ENCODE measurements at places on chromosomes 2 and 18.

DNA sequence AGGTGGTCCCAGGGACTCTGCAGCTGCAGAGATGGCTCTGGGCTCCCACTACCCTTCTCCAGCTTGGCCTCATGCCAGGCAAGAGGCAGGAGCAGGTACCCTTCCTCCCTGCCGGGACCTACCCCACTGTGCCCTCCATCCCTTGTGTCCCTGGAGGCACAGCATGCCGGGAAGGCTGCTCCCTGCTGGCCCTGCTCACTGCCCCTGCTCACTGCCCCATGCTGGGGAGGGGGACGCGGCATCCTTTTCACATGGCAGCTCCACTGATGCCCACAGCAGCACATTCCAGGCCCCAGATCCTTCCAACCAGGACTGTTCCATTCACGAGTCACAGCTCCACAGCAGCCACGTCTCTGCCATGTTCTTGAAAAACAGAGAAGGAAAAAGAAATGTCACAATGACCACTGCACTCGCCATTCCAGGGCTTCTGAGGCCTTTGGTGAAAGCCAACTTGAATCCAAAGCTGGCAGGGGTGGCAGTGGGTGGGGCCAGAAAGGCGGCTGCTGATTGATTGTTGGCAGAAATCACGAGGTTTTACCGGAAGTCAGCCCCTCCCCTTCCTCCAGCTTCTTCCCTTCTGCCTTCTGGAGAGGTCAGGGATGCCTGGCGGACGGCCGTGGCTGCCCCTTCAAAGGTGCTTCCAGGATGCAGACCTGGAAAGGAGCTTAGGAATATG is 268.0 kb downstream of the CYP26B1 start:
- DNase-seq, result no peak

- DNase-seq, result no peak
Observed at GRCh38 chr2:98382739-98383138, 36.5 kb downstream of the CNGA3 start.

DNA sequence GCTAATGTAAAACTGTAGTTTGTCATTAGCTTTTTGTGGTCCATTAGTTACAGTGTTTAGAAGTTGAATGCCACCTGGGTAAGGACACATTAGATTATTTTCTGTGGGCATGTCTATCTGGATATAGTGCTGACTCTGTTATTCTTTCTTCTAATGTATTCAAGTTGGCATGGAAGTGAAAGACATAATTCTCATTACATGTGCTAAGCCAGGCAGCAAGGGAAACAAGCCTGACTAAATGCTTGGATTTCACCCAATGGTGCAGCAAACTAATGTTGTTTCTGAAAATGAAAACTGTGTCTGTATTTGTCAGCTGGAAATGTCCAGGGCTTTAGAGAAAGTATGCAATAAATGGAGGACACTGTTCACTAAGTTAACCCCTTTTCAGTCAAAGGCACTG is 100.7 kb downstream of the NUP35 start:
- no peak for DNase-seq

DNA sequence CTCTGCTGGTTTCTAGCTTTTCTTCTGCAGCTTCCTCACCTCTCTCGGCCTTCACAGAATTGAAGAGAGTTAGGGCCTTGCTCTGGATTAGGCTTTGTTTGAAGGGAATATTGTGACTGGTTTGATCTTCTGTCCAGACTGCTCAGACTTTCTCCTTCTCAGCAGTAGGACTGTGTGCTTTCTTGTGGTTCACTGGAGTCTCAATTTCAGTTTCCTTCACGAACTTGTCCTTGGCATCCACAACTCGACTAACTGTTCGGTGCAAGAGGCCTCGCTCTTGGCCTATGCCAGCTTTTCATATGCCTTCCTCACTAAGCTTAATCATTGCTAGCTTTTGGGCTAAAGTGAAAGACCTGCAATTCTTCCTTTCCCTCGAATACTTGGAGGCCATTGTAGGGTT is 18.9 kb upstream of the SALL3 start:
- no peak for DNase-seq

Measured in NCI-H1436 (cell line).